ENCODE measurements at places on chromosomes 11 and 22. TPM values are rescaled to one million over a fixed set of nuclear protein-coding genes. Genes with fewer than 3 reads are reported as not detected.

CATSPER1 gene
- not detected for total RNA-seq

OR52E8 gene
- total RNA-seq, result not detected

NOX4 gene
- 31.4 TPM for total RNA-seq

NAV2 gene
- 35.3 TPM for total RNA-seq

OVOL1 gene
- not detected for total RNA-seq

MGAT3 gene
- not detected for total RNA-seq

C22orf23 gene
- total RNA-seq, result not detected

PES1 gene
- total RNA-seq, result 96.2 TPM

RASL10A gene
- 0.07 TPM for total RNA-seq

CDC42BPG gene
- total RNA-seq, result 0.33 TPM

SOX10 gene
- total RNA-seq, result not detected

SCGB2A2 gene
- not detected for total RNA-seq

PVALB gene
- not detected for total RNA-seq

Data from mammary microvascular endothelial cell (primary cell).